Fibroblast of skin of back (primary cell): ENCODE measurements at places on chromosomes 3 and 15.

GRCh38 chr3:139519998-139520737 lies 19.4 kb downstream of the RBP1 start:
- DNase-seq, result no peak

- no peak for DNase-seq
Observed at GRCh38 chr15:52858782-52859176, 68.6 kb upstream of the ONECUT1 start.

GRCh38 chr3:177281292-177282118 lies 84.2 kb upstream of the TBL1XR1 start:
- DNase-seq, result no peak

- no peak for DNase-seq
Observed at GRCh38 chr3:57484563-57484962, 59.6 kb downstream of the DNAH12 start.

- DNase-seq, result peak; percentile 85
Observed at GRCh38 chr3:127672429-127673190, at the start of gene ABTB1. TSS of gene ABTB1 (plus strand) at chr3:127672952. CDS start at chr3:127673026, 74 bp downstream.
